HS-5 (cell line): ENCODE measurements at places on chromosomes 13 and 19.

DNA sequence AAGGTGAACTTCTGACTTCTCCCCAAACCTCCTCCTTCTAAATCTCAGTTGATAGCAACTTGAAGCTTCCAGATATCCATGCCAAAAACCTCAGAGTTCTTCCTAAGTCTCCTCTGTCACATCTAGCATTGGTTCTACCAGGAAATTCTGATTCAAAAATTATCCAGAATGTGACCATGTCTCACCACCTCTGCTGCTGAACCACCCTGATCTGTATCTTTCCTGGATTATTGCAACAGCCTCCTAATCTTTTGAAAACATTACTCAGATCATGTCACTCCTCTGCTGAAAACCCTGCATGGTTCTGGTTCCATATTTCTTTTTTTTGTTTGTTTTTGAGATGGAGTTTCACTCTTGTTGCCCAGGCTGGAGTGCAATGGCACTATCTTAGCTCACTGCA is 78.7 kb upstream of the TNFSF11 start:
- no peak for DNase-seq

DNA sequence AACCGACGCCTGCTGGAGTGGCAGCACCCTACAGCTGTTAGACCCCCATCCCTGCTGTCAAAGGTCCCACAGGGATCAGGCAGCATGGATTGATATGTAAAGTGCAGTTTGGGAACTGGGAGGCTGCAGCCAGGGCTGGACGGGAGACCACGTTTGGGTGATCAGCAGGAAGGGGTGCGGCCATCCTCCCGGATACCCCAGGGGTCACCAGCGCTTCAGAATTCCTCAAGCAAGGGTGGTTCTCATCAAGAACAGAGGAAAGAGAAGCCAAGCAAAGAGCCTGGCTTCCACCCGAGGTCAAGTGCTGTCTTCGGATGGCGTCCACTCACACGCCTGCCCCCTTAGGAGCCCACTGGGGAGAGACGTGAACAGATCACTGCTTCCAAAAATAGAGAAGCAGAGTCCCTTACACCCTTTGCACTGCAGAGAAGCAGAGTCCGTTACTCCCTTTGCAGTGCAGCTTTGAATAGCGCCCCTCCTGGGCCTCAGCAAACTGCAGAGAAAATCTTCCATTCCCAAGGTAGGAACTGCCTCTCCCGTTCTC is 35.5 kb downstream of the DHRS12 start:
- DNase-seq: no peak

- no peak for DNase-seq
Measured at GRCh38 chr19:56076498-56076897, 44.6 kb downstream of the ZNF787 start.

DNA sequence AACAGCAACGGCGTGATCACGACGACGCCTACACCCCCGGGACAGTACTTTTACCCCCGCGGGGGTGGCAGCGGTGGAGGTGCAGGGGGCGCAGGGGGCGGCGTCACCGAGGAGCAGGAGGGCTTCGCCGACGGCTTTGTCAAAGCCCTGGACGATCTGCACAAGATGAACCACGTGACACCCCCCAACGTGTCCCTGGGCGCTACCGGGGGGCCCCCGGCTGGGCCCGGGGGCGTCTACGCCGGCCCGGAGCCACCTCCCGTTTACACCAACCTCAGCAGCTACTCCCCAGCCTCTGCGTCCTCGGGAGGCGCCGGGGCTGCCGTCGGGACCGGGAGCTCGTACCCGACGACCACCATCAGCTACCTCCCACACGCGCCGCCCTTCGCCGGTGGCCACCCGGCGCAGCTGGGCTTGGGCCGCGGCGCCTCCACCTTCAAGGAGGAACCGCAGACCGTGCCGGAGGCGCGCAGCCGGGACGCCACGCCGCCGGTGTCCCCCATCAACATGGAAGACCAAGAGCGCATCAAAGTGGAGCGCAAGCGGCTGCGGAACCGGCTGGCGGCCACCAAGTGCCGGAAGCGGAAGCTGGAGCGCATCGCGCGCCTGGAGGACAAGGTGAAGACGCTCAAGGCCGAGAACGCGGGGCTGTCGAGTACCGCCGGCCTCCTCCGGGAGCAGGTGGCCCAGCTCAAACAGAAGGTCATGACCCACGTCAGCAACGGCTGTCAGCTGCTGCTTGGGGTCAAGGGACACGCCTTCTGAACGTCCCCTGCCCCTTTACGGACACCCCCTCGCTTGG is 966 bp downstream of the JUNB start:
- DNase-seq: no peak

- no peak for DNase-seq
Measured at GRCh38 chr19:36973021-36973843, 57.1 kb downstream of the ZNF568 start.

GRCh38 chr19:58059003-58059670 is at the start of gene ZNF135:
Gene ZNF135, plus strand, starts transcription at chr19:58059282. Its CDS starts 721 bp downstream, at chr19:58060003.
- DNase-seq: no peak

GRCh38 chr19:12092956-12093355 is 28.4 kb downstream of the ZNF844 start:
- no peak for DNase-seq

GRCh38 chr19:18252370-18252717 is 21.9 kb downstream of the IQCN start:
- DNase-seq: no peak

GRCh38 chr13:78190296-78190695 is 271.7 kb upstream of the EDNRB start:
- no peak for DNase-seq

DNA sequence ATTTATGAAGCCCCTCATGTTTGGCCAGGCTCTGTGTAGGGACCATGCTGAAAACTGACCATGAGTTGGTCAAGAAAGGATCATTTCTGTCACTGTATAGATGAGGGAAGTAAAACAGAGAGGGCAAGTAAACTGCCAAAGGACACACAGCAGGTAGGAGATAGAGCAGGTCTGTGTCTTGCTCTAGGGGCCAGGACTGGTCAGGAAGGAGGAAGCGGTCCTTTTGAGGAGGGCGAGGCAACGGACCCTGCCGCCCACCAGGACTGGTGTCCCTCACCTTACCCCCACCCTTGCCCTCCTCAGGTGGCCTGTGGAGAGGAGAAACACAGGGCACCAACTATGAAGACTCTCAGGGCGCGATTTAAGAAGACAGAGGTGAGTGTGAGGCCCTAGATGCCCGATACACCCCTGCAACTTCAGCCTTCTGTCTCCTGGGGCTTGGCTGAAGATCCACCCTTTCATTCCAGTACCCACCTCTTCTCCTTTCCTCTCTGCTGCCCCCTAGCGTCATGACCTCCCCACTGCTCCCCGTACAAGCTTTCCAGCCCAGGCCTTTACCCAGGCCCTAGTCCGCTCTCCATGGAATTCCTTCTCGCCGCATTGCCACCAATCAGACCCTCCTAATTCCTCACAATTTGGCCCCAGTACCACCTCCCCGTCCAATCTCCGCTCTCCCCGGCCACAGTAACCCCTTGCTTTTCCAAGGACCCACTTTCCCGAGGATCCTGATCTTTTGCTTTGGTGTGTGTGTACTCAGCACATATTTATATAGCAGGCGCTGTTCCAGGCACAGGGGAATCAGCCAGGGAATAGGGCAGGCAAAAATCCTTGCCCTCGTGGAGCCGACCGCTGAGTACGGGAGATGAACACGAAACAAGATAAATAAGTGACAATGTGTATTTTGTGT is 3.9 kb downstream of the ANKRD24 start:
- no peak for DNase-seq

DNA sequence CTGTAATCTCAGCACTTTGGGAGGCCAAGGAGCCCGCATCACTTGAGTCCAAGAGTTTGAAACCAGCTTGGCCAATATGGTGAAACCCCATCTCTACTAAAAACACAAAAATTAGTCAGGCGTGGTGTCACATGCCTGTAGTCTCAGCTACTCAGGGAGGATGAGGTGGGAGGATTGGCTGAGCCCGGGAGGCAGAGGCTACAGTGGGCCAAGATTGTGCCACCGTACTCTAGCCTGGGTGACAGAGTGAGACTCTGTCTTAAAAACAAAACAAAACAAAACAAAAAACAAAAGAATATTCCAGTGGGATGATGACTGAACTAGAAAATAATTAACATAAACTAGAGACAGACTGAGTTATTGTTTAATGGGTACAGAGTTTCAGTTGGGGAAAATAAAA is 81.7 kb upstream of the ABCC4 start:
- DNase-seq: no peak

DNA sequence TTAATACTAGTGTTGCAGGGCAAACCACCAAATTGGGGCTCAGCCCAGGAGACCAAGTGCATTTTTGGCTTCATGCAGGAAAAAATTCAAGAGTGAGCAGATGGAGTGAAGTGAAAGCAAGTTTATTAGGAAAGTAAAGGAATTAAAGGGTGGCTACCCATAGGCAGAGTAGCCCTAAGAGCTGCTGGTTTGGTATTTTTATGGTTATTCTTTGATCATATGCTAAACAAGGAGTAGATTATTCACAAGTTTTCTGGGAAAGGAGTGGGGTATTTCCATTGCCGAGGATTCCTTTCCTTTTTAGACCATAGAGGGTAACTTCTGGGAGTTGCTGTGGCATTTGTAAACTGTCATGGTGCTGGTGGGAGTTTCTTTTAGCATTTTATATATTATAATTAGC is 459.0 kb downstream of the KLF5 start:
- no peak for DNase-seq

GRCh38 chr13:35617420-35617819 is 140.9 kb upstream of the MAB21L1 start:
- DNase-seq: no peak

GRCh38 chr13:112793545-112794445 is 104.0 kb downstream of the ATP11A start:
- DNase-seq: no peak
